ENCODE measurements at places on chromosomes 11 and 22. TPM values are rescaled to one million over a fixed set of nuclear protein-coding genes. Genes with fewer than 3 reads are reported as not detected.

GUCD1 gene
- total RNA-seq = 94.2 TPM

SDF2L1 gene
- total RNA-seq = 38.2 TPM

EPS8L2 gene
- total RNA-seq = 12.6 TPM

TENM4 gene
- not detected for total RNA-seq

MS4A12 gene
- total RNA-seq = not detected

PSMC3 gene
- total RNA-seq = 148 TPM

KRTAP5-11 gene
- not detected for total RNA-seq

DDI1 gene
- not detected for total RNA-seq

GAB4 gene
- total RNA-seq = not detected

CREB3L1 gene
- not detected for total RNA-seq

DCHS1 gene
- 0.90 TPM for total RNA-seq

OR5I1 gene
- not detected for total RNA-seq

RAB36 gene
- 0.46 TPM for total RNA-seq

SYTL2 gene
- total RNA-seq = 10.2 TPM

CHRNA10 gene
- 0.57 TPM for total RNA-seq

APOL5 gene
- not detected for total RNA-seq

CHRM4 gene
- not detected for total RNA-seq

ZNRF3 gene
- 1.5 TPM for total RNA-seq

PANX2 gene
- 3.5 TPM for total RNA-seq

ACTN3 gene
- 0.15 TPM for total RNA-seq

DCPS gene
- 43.9 TPM for total RNA-seq

OR51E2 gene
- not detected for total RNA-seq

WBP2NL gene
- total RNA-seq = 1.5 TPM

CHRM1 gene
- total RNA-seq = not detected

TMEM25 gene
- 9.5 TPM for total RNA-seq

CARD16 gene
- total RNA-seq = 8.6 TPM

SLC17A6 gene
- total RNA-seq = not detected

CPT1B gene
- 33.3 TPM for total RNA-seq

APOBEC3G gene
- 108 TPM for total RNA-seq

Measured in activated CD4-positive, alpha-beta memory T cell treated with anti-CD3 and anti-CD28 coated beads for 36 hours (primary cell).